ENCODE measurements at places on chromosomes 3 and 15. TPM values are rescaled to one million over a fixed set of nuclear protein-coding genes. Genes with fewer than 3 reads are reported as not detected.

SLC38A3 gene
- polyA plus RNA-seq, result 7.2 TPM

CASR gene
- 26.8 TPM for polyA plus RNA-seq

DNA sequence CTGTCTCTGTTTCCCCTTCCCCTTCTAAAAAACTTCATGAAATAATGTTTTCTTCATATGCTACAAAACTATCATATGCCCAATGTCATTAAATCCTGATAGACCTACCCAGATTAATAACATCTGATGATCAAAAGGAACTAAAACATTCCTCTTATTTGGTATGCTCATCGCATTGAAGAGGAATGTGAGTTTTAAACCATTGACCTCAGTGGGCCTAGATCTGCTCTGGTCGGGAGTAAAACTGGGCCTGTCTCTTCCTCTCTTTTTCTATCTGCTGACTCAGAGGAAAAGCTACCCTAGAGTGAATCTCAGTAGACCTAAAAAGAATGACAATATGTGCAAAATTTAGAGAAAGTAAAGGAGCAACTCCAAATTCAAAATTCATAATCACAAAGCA, 275.8 kb downstream of the SATB1 start:
- no peak for DNase-seq

- no peak for DNase-seq
These were observed 65.5 kb downstream of the PLCL2 start for GRCh38 chr3:16950282-16950681.

GRCh38 chr3:101091489-101091888, 98.3 kb upstream of the ABI3BP start:
- DNase-seq, result no peak

DNA sequence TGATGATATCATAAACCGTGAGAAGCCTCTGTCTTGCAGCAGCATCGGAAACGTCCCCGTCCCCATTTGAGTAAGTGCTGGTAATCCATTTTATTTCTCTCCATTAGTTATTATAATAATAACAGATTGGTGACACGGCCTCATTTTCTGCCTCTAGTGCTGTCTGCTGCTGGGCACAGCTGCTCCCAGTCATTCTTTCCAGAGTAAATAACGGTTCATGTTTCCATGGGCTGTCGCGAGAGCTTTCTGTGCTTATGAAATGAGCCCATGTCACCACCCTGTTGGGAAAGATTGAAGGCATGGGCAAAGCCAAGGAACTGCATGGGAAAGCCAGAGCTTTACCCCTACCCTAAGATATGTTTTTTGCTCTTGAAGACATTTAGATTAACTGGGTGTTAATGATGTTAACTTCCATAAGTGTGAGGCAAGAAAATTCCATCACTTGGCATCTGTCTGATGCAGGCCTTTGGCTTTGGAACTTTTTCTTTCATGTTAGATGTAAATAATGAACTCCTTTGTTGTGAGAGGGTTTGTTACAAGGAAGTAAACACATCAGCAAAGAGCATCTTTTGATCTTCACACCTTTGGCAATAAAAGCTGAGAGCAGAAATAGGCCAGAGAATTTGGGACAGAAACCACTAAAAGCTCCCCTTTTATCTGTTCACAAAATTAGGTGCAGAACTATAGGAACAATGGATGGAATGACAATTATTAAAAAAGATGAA, 141.8 kb downstream of the FILIP1L start:
- DNase-seq, result no peak

DNA sequence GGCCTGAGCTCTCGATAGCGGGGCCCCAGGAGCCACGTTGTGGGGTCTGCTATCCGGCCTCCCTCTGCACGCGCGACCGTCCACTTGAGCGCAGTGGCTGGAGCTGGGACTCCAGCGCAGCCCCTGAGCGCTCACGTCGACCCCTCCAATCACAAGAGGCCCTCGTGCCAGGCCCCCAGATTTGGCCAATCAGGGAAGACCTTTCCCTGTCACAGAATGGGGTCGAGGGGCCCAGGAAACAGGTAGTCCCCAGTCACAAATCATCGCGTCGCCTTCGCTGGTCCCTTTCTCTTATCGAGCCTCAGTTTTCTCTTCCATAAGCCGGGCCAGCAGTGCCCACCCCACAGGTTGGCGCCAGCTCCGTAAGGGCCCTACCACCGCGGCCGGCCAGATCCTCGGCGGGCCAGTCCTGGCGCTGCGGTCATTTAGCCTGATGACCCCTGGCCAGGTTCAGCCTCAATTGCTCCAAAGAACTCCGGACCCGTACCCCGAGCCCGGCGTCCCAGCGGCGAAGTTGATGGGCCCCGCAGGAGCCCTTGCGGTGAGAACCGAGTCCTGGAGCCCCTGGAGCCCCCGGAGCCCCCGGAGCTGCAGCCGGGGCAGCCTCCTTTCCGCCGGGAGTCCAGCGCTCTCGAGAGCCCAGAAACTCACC, 435 bp downstream of the ALDH1L1 start:
- DNase-seq, result no peak

DNA sequence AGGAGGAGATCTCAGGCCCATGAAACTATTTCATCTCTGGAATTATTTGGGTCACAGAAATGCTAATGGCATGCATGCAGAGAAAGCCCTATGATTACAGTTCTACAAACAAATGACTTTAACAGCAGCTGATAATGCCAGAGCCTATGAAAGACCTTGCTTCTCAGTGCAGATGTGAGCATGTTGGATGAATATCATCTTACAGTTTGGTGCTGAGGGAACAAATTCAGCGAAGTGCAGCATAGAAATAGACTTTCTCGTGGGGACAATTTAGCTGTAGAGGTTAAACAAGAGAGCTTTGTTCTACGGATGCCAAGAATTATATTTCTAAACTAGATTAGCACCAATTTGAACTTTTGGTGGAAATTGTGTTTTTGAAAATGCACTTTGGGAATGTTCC, 27.7 kb downstream of the PTX3 start:
- no peak for DNase-seq

GRCh38 chr3:188947401-188948280, 224.1 kb upstream of the TPRG1 start:
- DNase-seq, result peak; percentile 97

Measured in renal cortex interstitium (tissue), 15 donors.